ENCODE measurements at places on chromosomes 4 and X. TPM values are rescaled to one million over a fixed set of nuclear protein-coding genes. Genes with fewer than 3 reads are reported as not detected.

CCDC160 gene
- total RNA-seq = not detected

CAPN6 gene
- 0.06 TPM for total RNA-seq

PDZD4 gene
- 2.5 TPM for total RNA-seq

CABS1 gene
- total RNA-seq = not detected

OPRPN gene
- not detected for total RNA-seq

- no peak for DNase-seq
Observed at GRCh38 chr4:82584931-82585330, 23.1 kb upstream of the TMEM150C start.

- no peak for DNase-seq
Observed at GRCh38 chr4:150248181-150248580, 169.9 kb downstream of the DCLK2 start.

DNA sequence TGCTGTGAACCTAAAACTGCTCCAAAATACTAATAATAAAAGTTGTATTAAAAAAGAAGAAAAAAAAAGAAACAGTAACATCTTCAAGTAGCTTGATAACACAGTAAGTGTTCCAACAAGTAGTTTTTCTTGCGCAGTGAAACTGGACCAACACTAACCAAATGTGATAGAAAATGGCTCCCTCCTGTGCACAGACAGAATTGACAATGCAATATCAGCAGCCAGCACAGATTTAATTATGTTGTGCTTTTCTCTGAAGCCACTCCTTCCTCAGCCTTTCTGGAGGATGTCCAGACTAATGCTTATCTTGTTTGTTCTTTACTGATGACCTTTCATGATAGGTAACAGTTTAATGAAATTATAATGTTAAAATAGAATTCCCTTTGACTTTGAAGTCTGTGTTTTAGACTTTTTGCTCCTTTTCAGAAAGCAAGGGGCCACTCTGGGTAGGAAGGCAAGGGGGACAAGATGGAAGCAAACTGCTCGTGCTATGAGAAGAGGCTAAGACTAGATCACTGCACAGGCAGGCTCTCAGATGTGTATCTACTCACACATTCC lies 147.1 kb upstream of the RPL34 start:
- DNase-seq = no peak

GRCh38 chr4:109472343-109472761 lies 38.7 kb downstream of the SEC24B start:
- DNase-seq = no peak

- peak; percentile 2 for DNase-seq
Observed at GRCh38 chrX:7444967-7445366, 297.0 kb upstream of the PUDP start.

DNA sequence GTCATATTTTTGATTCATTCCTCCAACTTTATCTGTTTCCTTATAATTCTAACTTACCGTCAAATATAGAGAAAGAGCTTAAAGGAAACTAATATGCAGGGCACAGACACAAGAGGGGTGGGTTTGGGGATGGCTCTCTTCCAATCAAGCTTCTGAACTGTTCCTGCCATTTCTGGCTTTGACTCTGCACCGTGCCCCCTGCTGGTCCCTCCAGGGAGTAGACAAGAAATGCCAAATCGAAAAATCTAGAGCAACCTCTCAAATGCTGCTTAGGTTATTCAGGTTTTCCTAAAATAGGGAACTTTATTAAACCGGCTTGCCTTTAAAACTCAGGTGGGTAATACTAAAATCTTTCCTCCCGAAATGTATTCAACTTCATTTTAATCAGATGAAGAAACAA lies 39.8 kb upstream of the VCX3A start:
- no peak for DNase-seq

- no peak for DNase-seq
Observed at GRCh38 chr4:160373911-160374310, 1271.0 kb downstream of the RAPGEF2 start.

- no peak for DNase-seq
Observed at GRCh38 chr4:74293558-74293957, 14.7 kb upstream of the EPGN start.

- no peak for DNase-seq
Observed at GRCh38 chr4:5827108-5828004, 65.5 kb downstream of the CRMP1 start.

DNA sequence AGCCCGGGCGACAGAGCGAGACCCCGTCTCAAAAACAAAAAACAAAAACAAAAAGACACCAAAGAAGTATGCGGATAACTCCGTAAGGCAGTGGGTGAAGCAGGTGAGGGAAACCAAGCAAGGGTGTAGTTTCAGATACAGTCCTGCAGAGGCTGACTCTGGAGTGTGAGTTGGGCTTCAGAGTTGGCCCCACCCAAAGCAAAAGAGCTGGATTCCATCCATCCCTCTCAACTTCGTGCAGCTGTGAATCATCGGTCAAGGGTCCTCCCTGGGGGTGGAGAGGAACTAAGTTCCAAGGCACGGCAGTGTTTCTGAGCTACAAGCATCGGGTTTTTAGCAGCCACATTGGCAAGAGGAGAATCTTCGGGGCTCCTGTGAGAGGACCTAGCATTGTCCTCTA lies 43.9 kb upstream of the FAM9A start:
- DNase-seq = no peak

DNA sequence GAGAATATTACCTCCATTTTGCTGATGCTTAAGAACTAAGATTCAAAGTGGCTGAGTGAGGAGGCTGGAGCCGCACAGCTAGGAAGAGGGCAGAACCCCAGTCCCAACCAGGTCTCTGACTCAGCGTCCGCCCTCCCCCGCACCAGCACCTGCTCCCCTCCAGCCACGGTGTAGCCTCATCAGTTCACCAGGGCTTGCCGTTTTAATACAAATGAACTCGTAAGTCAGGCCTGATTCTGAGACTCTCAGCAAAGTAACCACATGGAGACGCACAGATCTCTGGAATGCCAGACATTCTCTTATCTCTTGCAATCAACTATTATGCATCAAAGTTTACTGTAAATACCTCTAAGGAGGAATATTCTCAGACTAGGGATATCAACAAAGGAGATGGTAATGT lies 52.4 kb downstream of the ENPP6 start:
- no peak for DNase-seq

GRCh38 chr4:142383354-142383753 lies 462.7 kb downstream of the INPP4B start:
- DNase-seq = no peak

DNA sequence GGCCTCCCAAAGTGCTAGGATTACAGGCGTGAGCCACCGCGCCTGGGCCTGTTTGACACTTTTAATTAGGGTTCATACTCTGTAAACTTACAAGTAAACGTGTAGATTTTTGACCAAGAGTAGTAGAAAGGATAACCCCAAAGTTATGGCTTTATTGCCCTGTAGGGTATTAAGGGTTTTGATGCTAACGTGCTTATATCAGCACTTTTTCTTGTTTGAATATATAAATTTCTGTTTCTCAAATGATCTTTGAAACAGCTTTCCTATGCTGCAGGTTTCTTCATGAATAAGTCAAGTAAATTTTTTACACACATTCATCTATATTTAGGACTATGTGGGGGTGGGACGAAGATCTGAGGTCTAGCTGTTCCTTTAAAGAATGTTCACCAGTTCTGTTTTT lies 29.3 kb upstream of the REPS2 start:
- DNase-seq = no peak

GRCh38 chrX:15059474-15059873 lies 186.3 kb downstream of the MOSPD2 start:
- no peak for DNase-seq

DNA sequence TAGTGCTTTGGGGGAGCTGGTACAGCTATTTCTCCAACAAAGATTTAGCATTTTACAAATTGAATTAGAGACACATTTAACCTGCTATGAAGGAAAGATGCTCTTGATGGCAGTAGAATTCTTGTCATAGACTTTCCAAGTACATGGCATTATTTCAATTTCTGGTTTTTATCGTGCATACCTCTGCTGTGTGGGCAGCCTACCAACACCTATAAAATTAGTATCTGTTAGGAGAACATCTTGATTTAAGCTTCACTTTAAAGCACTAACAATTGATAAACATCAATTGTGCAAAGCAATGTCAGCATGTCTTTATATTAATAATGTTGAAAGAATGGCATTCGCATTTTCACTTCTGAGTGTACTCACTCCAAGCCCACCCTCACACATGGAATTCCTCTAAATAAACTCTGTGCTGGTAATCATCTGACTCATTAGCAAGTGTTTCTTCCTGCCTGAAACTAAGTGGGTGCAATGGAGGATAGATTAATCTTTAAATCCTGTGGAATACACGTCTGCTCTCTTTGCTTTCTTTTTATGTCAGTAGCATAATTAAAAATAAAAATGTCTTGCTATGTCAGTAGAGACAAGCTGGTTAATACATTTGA lies 279.8 kb upstream of the MAGEB18 start:
- no peak for DNase-seq

All from activated naive CD4-positive, alpha-beta T cell treated with anti-CD3 and anti-CD28 coated beads, Interleukin-2, amount 50 U/mL, for 72 hours (primary cell).